ENCODE measurements at places on chromosomes 3 and 15.

- DNase-seq, result no peak
Measured at GRCh38 chr3:148856384-148856783, 8.7 kb upstream of the CPA3 start.

GRCh38 chr3:148709560-148710253, 12.0 kb downstream of the AGTR1 start:
- DNase-seq, result no peak

- DNase-seq, result no peak
Measured at GRCh38 chr15:60374628-60375081, 23.1 kb downstream of the ANXA2 start.

GRCh38 chr15:50798684-50799083, 33.2 kb upstream of the SPPL2A start:
- no peak for DNase-seq

- no peak for DNase-seq
Measured at GRCh38 chr3:136311968-136312367, 61.8 kb downstream of the PCCB start.

DNA sequence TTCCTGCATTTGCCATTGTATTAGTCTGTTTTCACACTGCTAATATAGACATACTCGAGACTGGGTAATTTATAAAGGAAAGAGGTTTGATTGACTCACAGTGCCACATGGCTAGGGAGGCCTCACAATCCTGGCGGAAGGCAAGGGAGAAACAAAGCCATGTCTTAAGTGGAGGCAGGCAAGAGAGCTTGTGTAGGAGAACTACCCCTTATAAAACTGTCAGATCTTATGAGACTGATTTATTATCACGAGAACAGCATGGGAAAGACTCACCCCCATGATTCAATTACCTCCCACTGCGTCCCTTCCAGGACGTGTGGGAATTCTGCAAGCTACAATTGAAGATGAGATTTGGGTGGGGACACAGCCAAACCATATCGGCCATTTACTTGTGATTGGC, 27.8 kb downstream of the YEATS2 start:
- no peak for DNase-seq
